Stimulated activated CD8-positive, alpha-beta memory T cell treated with anti-CD3 and anti-CD28 coated beads, Interleukin-4, amount 100 ng/mL, for 4 hours (primary cell): ENCODE measurements at places on chromosomes 13 and 19.

DNA sequence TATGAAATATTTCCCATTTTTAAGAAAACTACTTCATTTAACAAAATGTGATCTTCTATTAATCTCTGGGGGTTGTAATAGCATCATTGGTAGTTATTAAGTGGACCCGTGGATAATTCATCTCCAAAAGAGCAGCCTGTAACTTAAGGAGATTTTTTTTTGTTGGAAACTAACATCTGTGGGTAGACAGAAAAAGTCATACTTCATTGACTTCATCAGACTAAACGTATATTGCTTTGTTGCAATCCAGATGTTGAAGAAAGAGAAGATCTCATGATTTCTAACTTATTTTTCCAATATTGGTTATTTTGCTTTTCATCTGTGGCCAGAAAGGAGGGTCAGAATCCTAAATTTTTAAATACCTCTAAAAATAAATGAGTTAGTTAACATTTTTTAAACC, 296.5 kb upstream of the MIR17HG start:
- DNase-seq: no peak

DNA sequence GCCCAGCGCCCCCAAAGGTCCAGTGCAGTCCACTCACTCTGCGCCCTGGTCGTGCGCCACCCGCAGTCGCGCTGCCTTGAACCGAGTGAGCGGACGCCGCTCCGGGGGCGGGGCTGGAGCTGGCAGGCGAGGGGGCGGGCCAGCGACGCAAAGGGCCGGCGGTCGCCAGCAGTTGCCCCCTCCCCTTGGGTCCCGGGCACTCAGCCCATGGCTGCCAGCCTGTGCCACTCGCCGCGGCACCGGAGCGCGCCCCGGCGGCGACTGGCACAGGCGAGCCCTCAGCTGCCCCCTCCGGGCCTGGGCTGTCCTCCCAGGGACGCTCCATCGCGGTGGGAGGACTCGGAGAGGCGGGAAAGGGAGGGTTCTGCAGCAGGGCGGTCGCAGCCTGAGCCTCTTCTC, at the start of gene S1PR5:
S1PR5 (minus strand) TSS at position 87 of the 399 bp plus-strand sequence. CDS start 2,436 bp downstream, outside the sequence.
- no peak for DNase-seq

- DNase-seq: no peak
These were observed 10.7 kb downstream of the ABHD8 start for GRCh38 chr19:17292301-17293074.

- no peak for DNase-seq
These were observed 148.7 kb downstream of the FOXO1 start for GRCh38 chr13:40517486-40518480.

DNA sequence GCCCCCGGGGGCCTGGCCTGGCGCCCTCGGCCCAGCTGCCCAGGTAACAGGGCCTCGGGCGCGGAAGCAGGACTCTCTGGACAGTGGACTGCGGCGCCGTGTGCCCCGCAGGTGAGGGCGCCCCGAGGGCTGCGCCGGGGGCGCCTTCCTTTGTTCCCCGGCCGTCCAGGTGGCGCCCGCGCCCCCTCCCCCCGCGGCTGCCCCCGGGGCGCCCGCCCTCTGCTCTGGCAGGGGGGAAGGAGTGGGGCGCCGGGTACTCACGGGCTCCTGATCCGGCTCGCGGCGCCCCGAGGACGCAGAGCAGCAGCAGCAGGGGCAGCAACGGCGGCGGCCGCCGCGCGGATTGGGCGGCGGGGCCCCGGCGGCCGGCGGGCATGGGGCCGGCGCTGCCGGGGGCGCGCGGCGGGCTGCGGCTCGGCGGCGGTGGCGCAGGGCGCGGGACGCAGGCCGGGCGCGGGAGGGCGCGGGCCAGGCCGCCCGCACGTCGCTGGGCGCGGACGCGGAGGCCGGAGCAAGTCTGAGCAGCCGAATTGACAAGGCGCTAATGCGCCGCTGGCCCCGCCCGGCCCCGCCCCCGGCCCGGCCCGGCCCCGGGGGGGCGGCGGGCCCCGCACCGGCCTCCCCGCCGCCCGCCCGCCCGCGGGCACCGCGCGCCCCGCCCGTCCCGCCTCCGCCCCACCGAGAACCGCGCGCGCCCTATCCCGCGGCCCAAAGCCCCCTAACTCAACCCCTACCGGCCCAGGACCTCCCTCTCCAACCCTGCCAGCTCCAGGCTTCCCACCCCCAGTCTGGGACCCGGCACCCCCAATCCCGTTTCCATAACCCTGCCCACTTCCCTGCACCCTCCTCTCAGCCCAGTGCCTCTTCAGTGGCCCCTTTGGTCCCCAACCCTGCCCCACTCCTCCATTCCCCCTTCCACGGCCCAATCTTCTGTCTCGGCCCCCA, at the start of gene CRLF1:
CRLF1 (minus strand) TSS at position 519 of the 945 bp plus-strand sequence; CDS start at position 376, 143 bp downstream.
- DNase-seq: no peak
